ENCODE measurements at places on chromosomes 1 and 21. TPM values are rescaled to one million over a fixed set of nuclear protein-coding genes. Genes with fewer than 3 reads are reported as not detected.

IGFN1 gene
- not detected for total RNA-seq

GPR25 gene
- not detected for total RNA-seq

GSTM1 gene
- not detected for total RNA-seq

GJA4 gene
- not detected for total RNA-seq

TPTE gene
- not detected for total RNA-seq

HMGCS2 gene
- 0.20 TPM for total RNA-seq

TLR5 gene
- total RNA-seq, result 1.2 TPM

RABGAP1L gene
- 29.3 TPM for total RNA-seq
